ENCODE measurements at places on chromosomes 16 and 17. TPM values are rescaled to one million over a fixed set of nuclear protein-coding genes. Genes with fewer than 3 reads are reported as not detected.

GRCh38 chr16:12089492-12090150 is 113.1 kb downstream of the SNX29 start:
- peak; percentile 11 for DNase-seq

DNA sequence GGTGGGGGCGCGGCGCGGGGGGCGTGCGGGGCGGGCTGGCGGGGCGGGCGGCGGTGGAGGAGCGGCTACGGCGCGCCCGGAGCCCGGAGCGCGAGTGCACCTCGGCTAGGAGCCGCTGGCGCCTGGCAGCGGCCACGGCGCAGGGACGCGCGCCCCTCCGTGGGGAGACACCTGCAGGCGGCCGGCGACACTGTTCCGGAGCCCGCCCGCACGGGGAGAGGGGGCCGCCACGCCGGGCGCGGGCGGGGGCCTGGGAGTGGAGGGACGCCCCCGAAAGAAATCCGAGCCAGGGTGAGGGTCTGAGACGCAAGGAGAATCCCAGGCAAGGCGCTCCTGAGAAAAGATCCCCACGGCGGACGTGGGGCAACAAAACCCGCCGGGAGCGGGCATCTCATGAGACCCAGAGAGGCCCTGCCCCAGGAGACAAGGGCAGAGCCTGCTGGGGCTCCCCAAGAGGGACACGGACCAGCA is at the start of gene GSG1L:
Gene GSG1L (minus strand): TSS at position 124 of the 471 bp plus-strand sequence. CDS start 290 bp downstream, outside the sequence.
- DNase-seq = no peak

- no peak for DNase-seq
Observed at GRCh38 chr16:67441907-67442306, 11.0 kb downstream of the HSD11B2 start.

DNA sequence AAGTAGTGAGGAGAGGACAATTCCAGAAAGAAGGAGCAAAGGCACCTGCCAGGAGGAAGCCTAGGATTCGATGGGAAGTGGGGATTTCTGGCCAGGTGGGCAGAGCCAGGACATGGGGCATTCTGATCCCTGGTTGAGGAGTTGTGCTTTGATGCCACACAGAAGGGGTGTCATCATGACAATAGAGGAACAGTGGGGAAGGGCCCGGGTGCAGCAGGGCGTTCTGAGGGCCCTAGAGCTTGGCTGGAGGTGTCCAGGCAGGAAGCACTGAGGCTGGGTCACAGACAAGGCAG is 4.3 kb downstream of the EVPLL start:
- DNase-seq = no peak

DNA sequence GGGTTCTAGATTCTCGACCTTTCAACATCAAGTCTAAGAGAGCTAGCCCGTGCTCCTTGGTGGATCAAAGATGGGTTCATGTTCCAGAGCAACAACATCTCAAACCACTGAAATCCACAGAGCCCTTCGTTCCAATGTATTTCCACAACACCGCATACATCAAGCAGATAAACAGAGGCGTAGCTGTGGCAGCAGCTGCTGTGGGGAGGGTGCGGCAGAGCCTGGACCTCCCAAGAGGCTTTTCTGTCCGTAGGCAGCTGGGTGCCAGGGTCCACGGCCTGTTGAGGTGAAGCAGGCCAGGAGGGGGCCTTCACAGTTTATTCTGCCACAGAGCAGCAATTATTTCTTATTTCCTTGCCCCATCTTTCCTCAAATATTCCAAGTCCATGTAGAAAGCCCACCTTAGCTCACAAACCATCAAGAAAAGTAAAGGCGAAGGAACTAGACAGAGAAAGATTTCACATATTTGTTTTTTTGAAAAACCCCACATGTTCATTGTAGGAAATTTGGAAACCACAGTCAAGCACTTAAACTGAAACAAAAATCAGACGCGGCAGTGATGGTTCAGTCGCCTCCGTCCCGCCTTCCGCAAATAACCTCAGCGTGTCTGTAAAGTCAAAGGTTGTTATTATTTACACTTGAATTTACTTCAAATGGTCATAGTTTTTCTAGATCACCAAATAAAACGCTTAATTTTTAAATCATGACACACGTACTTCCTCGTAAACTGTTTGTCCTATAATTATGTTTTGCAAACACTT is 144.6 kb upstream of the FOXF1 start:
- DNase-seq = no peak

DNA sequence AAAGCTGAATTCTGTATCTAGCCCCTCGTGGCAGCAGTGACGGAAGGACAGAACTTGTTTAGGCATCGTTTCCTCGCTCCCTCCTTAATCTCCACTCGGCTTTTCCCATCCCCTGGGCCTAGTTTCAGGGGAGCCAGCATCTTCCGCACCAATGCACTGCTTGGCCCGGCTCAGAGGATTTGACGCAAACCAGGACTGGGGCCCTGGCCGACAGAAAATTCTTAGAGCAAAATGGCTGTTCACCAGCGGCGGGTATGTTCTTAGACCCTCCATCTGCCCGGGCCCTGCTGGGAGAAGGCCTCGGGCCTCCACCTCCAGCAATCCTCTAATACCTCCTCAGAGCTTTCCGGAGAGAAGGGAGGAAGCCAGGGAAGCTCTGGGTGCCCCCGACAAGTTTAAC is 54.6 kb downstream of the TBC1D16 start:
- no peak for DNase-seq

- no peak for DNase-seq
Observed at GRCh38 chr17:39318636-39319035, 82.8 kb downstream of the FBXL20 start.

GRCh38 chr16:86446279-86446678 is 64.0 kb upstream of the FOXF1 start:
- no peak for DNase-seq

GRCh38 chr17:73933871-73934270 is 269.6 kb upstream of the RPL38 start:
- DNase-seq = peak; percentile 33

DNA sequence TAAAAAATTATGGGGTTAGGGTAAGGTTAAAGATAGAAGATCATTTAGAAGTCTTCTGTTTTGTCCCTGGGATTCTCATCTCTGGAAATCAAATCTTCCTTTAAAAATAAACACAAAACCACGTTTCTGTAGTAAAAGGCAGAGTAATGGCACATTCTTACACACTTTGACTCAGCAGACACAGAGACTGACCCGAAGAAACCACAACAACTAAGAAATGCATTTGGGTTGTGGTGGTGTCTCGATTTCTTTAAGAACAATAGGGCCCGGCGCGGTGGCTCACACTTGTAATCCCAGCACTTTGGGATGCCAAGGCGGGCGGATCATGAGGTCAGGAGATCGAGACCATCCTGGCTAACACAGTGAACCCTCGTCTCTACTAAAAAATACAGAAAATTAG is 54.9 kb upstream of the MYH10 start:
- peak; percentile 59 for DNase-seq

- DNase-seq = no peak
Observed at GRCh38 chr16:85250147-85250463, 137.8 kb upstream of the CIBAR2 start.

- DNase-seq = no peak
Observed at GRCh38 chr16:62700426-62701294, 664.4 kb upstream of the CDH8 start.

DNA sequence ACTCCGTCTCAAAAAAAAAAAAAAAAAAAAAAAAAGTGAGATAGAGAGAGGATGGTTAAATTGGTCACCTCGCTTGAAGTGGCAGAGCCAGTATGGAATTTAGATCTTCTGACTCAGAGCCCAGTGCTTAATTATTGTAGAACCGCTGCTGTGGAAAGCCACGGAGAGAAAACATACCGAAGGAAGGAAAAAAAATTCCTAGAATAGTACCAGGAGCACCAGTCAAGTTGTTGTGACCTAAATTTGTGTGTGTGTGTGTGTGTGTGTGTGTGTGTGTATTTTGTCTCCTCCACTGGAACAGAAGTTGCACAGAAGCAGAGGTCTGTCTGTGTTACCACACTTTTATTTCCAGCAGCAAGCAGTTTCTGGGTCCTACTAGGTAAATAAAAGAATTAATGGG is 10.6 kb upstream of the NUP85 start:
- peak; percentile 25 for DNase-seq

DNA sequence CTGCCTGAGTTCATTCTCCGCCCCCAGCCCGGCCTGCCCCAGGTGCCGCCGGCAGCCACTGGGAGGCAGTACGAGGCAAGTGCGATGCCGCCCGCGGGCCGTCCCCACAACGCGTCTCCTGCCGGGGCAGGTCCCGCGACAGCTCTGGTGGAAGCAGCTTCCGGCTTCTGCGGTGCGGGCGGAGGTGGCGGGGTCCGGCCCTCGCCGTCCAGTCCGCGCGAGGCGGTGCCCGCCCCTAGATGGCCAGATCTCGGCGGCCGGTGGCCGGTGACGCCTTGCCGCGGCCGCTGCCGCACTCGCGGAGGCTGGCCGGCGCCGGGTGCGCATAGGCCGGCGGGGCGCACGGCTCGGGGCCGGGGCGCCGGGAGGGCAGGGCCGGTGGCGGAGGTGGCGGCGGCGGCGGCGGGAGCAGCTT is 1.8 kb downstream of the GJD3 start:
- peak; percentile 86 for DNase-seq

GRCh38 chr17:17725011-17725751 is 43.9 kb downstream of the RAI1 start:
- no peak for DNase-seq

DNA sequence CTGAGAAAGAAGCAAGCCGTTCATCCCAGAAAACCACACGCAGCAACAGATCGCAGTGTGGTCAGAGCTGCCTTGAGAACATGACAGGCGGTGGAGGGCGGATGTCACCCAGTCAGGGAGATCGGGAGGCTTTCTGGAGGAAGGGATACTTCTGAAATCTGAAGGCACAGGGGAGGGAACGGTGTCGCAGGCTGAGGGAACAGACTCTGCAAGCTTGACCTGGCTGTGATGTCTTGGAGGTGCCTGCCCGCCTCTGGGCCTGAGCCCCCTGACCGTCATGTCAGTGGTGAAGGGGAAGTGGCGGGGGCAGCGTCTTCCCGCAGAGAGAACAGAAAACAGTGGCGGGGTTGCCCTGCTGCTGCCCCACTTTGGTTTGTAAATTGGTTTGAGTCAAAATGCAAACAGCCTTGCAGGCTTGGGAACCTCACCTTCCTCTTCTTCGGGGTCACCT is 8.1 kb upstream of the ATP2A3 start:
- no peak for DNase-seq

GRCh38 chr17:72671016-72671415 is 421.5 kb downstream of the SLC39A11 start:
- no peak for DNase-seq

GRCh38 chr17:62876673-62877405 is 68.7 kb upstream of the MARCHF10 start:
- DNase-seq = no peak

DNA sequence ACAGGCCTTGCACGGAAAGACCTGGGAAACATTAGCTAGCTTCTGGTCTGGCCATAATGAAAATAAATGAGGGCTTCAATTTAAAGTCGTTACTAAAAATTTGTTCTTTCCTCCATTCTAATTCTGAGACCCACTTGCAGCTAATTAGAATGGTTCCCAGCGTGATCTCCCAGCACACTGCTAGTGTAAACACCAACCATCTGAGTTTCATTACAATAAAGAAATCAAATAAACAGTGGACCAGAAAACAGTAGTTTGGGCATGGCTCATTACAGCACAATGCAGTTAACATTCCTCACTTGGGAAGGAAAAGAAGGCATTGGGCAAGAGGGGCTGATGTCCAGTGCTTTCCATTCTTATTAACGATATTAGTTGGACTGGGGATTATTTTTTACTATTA is 410.9 kb upstream of the SOX9 start:
- DNase-seq = no peak

DNA sequence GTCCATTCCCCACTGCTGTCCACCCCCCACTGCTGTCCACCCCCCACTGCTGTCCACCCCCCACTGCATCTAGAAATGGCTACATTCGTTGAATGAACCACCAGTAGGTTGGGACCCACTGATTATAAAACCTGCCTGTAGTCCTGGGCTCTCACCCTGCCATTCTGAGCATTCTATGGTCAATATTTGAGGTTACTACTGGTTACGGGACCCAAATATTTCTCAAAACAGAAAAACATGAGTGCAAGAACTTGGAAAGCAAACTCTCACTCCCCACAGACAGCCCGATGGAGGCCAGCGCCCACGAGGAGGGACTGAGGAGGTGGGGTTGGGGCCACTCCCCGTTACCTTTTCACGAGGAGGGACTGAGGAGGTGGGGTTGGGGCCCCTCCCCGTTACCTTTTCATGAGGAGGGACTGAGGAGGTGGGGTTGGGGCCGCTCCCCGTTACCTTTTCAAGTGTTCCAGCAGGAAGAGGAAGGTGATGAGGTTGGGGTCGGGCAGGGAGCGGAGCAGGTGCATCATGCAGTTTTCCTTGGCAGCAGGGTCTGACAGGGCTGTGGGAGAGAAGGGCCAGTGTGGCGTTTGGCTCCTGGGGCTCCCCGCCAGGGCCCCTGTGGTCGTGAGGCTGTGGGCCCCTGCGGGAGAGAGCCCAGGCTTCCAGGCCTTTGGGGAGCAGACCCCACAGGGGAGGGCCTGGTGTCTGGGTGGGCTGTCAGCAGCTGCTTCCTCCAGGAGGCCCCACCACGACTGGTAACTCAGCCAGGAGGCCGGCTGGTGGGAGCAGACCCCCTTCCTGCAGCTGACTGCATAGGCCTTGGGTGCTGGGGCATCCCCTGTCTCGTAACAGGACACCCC is 12.5 kb downstream of the TIMM22 start:
- DNase-seq = no peak

DNA sequence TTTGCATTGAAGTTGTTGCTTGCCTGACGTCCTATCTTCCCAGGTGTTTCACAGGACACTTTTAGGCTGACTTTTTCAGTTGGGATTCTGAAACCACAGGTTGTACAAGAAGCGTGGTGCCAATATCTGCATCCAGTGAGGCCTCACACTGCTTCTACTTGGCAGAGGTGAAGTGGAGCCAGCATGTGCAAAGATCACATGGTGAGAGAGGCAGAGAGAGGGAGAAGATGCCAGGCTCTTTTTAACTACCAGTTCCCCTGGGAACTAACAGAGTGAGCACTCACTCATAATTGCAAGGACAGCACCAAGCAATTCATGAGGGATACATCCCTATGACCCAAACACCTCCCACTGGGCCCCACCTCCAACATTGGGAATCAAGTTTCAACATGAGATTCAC is 5.8 kb upstream of the ABCA6 start:
- DNase-seq = no peak

GRCh38 chr16:15897834-15898254 is 9.4 kb upstream of the CEP20 start:
- DNase-seq = peak; percentile 59

The BAIAP3 gene
- 1.2 TPM for total RNA-seq

The CDH5 gene
- total RNA-seq = 0.06 TPM

The EVPLL gene
- total RNA-seq = not detected

The NR1D1 gene
- total RNA-seq = 1.4 TPM

The HAP1 gene
- total RNA-seq = not detected

The TBC1D3H gene
- total RNA-seq = not detected

The NTN1 gene
- 7.1 TPM for total RNA-seq
